Suprapubic skin (tissue), 4 donors: ENCODE measurements at places on chromosomes 12 and 14.
A peak's percentile ranks its signal among the peaks of the same experiment; 100 is the strongest.

- no peak for DNase-seq
Measured at GRCh38 chr12:97211416-97211930, 251.1 kb upstream of the RMST start.

DNA sequence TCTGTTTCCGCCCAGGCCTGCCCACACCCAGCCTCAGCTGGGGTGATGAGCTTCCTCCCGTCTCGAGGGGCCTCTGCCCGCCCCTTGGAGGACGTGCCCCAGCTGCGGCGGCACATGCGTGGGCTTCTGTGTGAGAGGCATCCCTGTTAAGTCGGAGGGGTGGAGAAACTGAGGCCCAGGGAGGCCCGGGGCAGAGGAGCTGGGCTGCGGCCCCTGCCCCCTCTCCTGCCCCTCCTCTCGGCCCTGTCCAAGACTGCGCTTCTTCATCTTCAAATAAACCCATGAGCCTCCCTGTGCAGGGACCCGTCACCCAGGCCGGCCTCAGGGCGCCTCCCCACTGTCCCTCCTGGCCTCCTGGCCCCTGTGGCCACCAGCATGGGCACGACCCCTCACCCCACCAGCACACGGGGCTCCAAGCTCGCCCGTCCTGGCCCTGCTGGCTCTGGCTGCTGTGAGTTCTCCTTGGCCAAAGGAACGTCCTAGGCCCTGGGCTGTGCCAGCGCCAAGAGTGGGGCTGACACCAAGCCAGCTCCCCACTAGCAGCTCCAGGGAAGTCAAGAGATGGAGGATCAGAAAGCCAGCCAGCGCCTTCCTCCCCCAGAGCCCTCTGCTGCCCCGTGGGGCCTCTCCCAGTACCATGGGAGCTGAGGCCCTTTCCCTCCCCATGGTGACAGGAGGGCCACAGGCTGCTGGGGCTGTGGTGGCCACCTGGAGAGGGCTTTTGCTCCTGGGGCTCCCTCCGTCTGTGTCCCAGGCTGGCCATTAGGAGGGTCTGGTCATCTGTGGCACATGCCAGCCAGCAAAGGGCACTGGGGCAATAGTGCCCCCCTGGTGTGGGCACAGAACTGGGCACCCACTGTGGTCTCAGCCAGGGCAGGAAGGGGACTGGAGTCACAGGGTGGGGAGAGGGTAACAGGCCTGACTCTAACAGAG is 180.4 kb downstream of the KIF26A start:
- DNase-seq = peak; percentile 64

GRCh38 chr12:12985817-12986408 is 14.2 kb downstream of the HEBP1 start:
- DNase-seq = no peak

DNA sequence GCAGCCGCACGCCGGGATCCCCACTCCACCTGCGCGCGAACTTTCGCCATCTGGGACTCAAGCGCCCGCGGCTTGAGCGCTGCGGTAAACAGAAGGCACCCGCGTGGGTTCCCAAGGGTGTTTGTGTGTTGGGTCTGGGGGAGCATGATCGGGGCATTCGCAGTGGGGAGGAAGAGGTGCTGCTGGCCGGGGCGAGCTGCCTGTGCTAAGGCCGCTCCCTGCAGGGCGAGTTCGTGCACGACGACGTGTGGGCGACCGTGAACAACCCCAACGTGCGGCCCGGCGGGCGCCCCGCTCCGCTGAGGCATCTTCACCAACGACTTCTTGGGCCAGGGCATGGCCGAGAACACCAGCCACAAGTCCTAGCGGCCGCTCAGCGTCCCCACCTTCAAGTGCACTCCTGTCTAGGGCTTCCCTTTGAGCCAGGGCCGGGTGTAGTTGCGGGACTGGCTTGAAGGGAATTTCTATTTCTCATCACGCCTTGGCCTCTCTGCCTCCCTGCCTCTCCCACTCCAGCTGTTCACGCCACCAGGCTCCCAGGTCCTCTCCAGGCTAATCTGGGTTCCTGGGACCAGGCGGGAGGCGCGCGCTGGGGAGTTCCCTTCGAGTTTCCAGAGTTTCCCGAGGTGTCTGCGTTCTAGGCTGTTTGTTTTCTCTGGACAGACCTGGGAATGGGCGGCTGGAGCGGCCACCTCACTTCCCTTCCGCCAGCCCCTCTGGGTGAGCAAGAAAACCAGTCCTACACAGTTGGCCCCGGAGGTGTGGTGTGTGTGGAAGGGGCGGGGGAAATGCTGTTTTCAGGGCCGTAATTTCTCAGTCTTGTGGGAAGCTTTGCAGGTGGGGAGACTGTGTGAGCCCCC is 417.8 kb upstream of the TMTC1 start:
- DNase-seq = no peak

DNA sequence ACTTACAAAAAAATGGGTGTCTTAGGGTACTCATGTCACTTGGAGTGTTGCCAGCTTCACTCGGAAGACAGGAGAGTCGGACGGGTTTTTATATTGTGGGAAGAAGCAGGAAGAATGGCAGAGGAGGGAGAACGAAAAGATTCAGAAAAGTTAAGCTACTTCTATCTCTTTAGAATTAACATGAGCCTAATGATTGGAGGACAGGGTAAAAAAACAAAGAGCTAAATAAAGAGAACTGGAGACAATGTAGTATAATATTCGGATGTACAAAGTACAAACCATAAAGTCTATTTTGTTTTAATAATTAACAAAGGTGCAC is 43.9 kb downstream of the EFCAB11 start:
- DNase-seq = no peak
